ENCODE measurements at places on chromosomes 3 and 15.

- DNase-seq = no peak
Observed at GRCh38 chr15:101490922-101491733, 1.6 kb upstream of the PCSK6 start.

DNA sequence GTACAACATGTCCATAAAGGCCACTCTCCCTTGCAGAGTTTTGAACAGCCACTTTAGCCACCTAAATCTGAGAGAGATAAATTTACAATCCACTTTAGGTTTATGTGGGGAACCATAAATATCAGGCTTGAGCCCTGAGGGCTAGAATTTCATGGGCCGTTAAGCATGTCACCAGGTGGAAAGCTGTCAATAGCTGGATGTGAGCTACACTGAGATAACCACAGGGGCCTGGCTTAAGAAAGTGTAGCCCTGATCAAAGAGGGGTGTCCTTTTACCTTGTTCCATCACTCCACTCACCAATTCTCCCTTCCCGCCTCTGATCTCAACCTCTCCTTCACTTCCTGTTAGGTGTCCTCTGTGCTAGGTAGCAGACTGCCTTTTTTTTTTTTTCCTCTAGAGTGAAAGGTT is 172.8 kb upstream of the ICE2 start:
- no peak for DNase-seq

DNA sequence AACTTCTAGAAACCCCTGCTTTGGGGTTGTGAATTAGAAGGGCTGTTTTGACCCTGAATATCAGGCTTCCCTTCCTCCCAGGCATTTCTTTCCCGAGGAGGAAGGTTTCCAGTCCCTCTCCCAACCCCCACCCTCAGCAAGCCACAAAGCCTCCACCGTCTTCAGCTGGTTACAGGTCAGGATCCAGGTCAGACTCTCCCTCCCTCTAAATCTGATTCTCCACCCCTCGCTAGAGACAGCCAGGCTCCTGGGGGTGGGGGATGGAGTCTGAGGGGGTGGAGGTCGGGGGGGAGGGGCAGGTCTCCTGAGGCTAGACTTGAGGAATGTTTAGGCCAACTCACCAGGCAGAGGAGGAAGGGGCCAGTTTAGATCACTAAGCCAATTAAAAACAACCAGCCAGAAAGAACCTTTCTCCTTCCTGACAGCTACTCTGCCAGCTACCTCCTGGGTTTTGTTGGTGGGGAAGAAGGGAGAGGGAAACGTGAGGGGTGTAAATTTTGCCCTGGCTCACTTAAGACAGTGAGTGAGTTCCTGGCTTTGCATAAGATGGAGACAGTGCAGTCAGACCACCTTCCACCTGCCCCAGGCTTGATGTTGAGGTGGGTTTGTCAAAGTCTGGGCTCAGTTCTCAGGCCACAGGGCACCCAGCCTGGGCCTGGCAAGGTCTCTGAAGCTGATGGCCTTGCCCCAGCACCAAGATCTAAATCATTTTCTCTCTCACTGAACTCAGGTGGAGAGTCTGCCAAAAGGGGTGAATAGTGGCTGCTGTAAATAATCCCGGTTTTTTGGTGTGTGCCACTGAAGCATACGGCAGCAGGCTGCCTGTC is 19.5 kb downstream of the BMF start:
- DNase-seq = no peak

- no peak for DNase-seq
Observed at GRCh38 chr15:24971772-24972171, 17.0 kb downstream of the SNRPN start.

DNA sequence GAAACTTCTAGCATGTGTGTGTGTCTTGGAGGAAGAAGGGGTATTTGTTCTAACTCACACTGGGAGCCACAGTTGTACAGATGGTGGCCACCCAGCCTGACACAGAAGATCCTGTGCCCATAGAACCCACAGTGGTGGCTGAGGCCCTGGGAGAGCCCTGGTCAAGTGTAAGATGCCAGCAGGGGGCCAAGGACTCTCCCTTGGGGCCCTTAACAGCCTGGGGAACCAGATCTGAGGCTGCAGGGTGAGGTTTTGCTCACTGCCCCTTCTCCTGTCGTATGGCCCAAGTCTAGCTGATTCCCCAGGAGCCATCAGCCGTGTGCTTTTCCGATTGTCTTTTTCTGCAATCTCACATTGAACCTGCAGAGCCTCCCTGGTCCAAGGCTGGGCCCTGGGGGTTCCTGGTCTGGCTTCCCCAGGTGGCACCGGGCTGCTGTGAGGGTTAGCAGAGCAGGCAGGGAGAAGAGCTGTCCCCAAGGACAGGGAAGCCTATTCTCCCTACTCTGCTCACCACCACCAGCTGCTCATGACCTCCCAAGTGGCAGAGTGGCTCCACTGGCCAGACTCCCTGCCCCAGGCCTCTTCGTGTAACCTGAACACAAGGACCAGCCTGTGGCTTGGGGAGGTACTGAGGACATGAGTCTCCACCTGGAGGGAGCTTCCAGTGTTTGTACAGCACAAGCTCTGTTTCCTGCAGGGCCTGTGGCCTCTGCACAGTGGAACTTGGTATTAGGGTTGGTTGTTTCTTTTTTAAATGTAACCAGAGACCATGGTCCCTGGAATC is 51.9 kb downstream of the CA12 start:
- no peak for DNase-seq

- DNase-seq = no peak
Observed at GRCh38 chr15:28098360-28098765, 752 bp downstream of the OCA2 start.

DNA sequence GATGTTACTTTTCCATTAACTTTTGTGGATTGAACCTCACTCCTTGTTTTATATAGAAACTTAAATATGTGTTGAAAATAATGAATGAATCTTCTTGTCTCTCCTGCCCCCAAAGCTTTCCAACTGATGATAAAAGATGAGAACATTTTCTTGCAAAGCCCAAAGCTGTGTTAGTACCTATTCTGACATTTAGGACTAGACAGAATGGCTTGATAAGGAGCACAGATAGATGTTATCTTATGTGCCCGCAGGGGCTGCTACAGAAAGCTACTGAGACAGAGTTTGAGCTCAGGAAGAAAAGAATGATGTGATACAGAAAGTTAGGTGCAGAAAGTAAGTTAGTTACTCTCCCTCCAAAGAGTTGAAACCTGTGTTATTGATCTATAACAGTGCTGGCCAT is 109.4 kb upstream of the ATP11B start:
- DNase-seq = no peak

GRCh38 chr15:79071901-79072300 is 18.7 kb downstream of the RASGRF1 start:
- no peak for DNase-seq

GRCh38 chr3:144590854-144591253 is 619.2 kb downstream of the DIPK2A start:
- no peak for DNase-seq

DNA sequence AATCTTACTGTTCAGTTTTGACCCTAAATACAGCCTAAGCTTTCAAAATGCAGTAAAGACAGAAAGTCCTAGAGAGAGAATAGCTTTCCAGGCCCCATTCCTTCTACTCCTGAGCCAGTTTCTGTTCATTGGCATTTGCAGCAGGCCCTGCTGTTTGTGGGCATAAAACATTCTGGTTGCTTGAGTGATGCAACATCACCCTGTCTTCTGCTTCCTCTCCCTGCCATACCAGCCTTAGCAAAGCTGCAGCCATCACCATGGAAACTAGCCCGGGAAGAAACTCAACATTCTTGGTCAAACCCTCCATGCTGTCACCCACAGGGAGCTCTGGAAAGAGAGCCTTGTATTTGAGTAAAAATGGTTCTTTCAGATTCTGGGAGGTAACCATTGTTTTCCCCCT is 325.7 kb downstream of the MAGI1 start:
- DNase-seq = no peak

DNA sequence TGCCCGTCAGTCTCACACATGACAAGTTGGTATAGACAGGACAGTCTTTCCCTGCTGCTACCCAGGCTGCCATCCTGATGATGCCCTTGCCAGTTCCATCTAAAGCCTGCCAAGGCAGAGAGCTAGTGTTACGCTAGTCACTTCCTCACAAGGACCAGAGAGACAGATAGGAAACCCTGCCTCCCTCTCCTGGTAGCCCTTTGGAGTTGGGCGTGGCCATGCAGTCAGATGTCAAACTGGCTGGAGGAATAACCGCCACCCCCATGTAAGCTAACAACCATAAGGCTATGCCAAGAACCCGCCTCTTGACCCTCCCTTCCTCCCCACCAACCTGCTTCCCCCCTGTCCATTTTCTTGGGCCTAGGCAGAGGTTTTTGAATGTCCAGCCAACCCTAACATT is 2.8 kb downstream of the TMEM115 start:
- no peak for DNase-seq

DNA sequence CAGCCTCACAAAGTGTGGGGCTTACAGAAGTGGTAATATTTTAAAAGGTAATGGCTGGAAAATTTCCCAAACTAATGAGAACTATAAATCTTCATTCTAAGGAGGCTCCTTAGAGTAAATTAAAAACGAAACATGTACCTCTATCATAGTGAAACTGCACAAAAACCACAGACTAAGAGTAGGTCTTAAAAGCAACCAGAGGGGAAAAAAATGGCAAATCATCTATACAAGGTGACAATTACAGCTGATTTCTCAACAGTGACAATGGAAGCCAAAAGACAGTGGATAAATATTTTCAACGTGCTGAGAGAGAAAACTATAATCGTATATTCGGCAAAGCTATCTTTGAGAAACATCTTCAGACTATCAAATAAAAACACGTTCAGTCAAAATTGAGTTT is 20.6 kb downstream of the HEG1 start:
- no peak for DNase-seq

DNA sequence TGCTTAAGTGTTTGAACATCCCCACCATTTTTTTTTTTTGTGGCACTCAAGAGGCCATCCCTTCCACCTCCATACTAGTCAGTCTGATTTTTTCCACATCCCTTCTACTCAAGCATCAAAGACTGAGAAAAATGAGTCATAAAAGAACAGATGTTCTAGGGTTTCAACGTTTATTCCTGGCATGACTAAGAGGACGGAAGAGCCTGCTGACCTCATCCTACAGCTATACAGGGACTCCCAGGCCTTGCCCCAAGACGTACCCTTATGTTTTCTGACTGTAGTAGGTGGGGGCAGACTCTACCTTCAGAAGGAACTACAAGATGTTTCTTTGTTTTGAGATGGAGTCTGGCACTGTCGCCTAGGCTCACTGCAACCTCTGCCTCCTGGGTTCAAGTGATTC is 3.3 kb upstream of the ITPKA start:
- peak; percentile 34 for DNase-seq

DNA sequence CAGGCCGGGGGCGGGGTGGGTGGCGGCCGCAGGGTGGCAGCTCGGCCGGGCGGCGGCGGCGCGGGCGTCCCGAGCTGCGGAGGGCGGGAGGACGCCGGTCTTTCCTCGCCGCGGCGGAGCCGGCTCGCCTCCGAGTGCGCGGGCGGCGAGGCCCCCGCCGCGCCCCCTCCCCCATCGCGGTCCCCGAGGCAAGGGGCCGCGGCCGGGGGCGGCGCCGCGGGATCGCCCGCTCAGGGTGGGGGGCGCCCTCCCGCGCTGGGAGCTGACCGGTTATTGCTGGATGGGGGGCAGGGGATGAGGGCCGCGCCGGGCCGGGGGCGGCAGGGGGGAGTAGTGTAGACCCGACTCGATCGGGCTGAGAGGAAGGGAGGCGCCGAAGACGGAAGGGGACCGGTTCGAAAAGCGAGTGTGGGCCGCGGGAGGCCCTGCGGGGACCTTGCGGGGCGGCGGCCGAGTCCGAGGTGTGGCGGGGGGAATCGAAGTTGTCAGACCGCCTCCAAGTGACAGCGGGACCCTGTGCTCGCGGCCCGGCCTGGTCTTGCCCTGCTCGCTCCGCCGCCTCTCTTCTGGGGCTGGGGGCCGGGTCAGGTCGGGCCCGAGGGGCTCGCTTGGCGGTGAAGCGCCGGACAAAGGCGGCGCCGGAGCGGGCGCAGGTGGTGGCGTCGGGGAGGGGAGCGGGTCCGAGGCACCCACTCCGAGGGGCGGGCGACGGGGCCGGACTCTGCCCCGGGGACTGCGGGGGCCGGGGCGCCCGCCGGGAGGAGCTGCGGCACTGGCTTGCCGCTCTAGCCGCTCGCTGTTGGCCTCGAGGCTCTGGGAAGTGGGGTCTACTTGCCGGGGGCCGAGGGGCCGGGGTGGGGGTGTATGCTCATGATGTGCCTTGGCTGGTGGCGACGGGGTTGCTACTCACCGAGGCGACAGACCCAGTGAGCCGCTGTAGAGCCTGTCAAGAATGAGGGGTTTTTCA is 1.1 kb downstream of the BAHD1 start:
- DNase-seq = no peak

DNA sequence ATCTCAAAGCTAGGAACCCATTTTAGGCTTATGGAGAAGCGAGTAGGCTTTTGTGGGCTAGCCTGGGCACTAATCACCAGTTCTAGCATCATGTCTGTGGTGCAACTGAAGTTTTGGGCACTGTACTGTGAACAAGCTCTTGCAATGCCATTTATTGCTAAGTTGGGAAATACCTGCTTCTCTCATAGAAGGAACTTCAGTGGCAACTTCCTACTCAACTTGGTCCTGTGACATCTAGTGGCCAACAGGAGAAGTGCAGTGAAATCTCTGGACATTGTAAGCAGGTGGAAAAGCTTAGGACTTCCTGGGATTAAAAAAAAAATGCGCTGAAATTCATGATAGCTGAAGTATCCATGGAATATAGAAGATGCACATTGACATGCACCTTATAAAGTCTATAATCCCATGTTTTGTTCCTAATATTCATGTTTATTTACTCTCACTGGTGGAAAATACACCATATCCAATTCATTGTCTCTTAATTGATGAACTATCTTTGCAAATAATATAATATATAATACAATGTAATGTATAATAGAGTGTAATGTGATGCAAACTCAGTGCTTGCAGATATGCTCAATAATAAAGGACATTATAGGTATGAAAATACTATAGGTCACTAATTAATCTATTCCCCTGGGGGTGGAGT is 6.5 kb upstream of the ALDH1A3 start:
- peak; percentile 12 for DNase-seq

DNA sequence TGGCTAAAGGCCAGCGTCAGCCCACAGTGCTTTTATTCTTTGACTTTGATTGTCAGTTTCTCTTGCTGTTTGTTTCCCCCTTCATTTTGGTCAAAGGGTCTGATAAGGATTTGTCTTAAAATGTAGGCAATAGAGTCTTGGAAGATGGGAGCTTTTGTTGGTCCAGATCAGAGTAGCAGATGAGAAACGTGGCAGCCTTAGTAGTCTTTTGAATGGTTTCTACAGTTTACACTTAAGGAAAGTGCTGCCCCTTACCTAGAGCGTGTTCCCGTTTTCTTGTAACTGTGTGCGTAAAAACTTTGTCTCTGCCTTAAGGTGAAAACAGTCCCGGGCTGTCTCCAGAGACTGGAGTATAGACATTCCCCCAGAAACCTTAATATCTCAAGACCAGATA is 630 bp downstream of the LXN start:
- DNase-seq = no peak

GRCh38 chr3:175617247-175617646 is 758.1 kb downstream of the NAALADL2 start:
- DNase-seq = no peak
